Astrocyte of the spinal cord (primary cell): ENCODE measurements at places on chromosomes 11 and 22.

GRCh38 chr22:25898707-25899365 lies 156.8 kb downstream of the MYO18B start:
- DNase-seq: no peak

GRCh38 chr11:45765107-45765668 lies 39.8 kb upstream of the SLC35C1 start:
- DNase-seq: no peak

GRCh38 chr11:528815-529727 lies 6.3 kb downstream of the HRAS start:
- no peak for DNase-seq

DNA sequence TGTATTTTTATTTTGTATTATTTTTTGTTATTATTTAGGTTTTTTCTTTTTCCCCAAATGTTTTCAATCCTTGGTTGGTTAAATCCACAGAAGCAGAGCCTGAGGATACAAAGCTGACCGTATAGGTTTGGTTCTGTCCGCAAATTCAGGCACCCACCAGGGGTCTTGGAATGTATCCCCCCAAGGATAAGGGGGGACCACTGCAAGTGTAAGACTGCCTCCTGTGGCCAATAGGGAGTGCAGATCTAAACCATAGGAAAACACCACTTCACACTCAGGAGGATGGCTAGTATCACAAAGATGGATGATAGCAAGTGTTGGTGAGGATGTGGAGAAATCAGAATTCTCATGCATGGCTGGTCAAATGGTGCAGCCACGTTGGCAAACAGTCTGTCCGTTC lies 20.0 kb downstream of the CPT1A start:
- DNase-seq: no peak

GRCh38 chr22:23764899-23765881 lies 2.4 kb downstream of the C22orf15 start:
- no peak for DNase-seq
